ENCODE measurements at places on chromosomes 2 and 18.

DNA sequence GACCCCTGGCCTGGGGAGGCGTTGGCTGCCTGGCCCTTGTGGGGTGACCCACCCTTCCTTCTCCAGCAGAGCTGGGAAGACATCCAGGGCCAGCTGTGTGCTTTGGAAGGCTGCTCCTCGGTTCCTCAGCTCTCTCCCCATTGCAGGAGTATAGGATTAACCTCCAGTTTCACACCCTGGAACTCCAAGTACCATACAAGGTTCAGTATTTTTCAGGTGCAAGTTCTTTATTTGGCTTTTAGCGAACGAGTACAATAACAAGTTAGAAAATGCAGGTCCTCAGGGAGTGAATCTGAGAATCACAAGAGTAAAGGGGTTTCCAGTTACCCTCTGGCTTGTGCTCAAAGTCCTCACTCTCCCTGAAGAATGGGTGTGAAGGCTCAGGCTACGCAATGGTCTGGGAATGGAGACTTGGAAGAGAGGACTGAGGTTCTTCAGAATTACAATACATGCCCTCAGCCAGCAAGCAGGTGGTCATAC lies 101.2 kb downstream of the APOB start:
- no peak for DNase-seq
- H3K4me3 ChIP-seq: no peak overlapping the region
- H3K27me3 ChIP-seq: no peaks in the 10 kb centered on the region
- H3K4me1 ChIP-seq: peaks cover 21% of the 10 kb centered on the region

GRCh38 chr2:88250404-88250803 lies 80.3 kb downstream of the THNSL2 start:
- no peak for DNase-seq
- H3K36me3 ChIP-seq: no peaks in the 10 kb centered on the region

- no peak overlapping the region for H3K4me3 ChIP-seq
- H3K36me3 ChIP-seq: no peaks in the 10 kb centered on the region
- DNase-seq: no peak
- H3K27ac ChIP-seq: no peak overlapping the region
- no peaks in the 10 kb centered on the region for H3K27me3 ChIP-seq
These were observed 25.0 kb downstream of the SFT2D3 start for GRCh38 chr2:127726158-127726880.

DNA sequence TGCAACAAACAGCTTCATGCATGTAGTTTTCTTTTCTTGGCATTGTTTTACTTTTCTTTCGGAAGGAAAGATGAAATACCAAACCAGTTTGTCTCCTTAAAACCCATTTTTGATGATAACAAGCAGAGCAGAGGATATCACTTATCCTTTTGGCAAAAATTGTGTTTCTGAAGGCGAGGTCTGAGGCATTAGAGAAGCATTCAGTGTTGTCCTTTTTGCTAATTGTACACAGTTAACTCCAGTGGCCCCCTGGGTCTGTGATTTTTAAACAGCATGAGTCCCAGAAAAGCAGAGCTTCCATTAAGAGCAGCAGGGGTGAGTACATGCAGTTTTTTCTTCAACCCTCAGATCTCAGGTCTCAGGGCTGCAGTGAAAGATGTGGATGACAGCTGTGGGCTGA lies 41.3 kb downstream of the TTC39C start:
- H3K27me3 ChIP-seq: no peaks in the 10 kb centered on the region
- no peak overlapping the region for H3K27ac ChIP-seq
- DNase-seq: no peak
- H3K36me3 ChIP-seq: no peaks in the 10 kb centered on the region
- no peak overlapping the region for H3K4me3 ChIP-seq

GRCh38 chr2:8489751-8490150 lies 192.1 kb upstream of the ID2 start:
- H3K27ac ChIP-seq: no peak overlapping the region
- no peaks in the 10 kb centered on the region for H3K27me3 ChIP-seq
- DNase-seq: peak; percentile 56
- peaks cover 24% of the 10 kb centered on the region for H3K4me1 ChIP-seq
- no peak overlapping the region for H3K4me3 ChIP-seq

GRCh38 chr2:128372621-128373341 lies 54.1 kb upstream of the HS6ST1 start:
- no peak overlapping the region for H3K4me3 ChIP-seq
- H3K27ac ChIP-seq: no peak overlapping the region
- peaks cover 56% of the 10 kb centered on the region for H3K4me1 ChIP-seq
- no peaks in the 10 kb centered on the region for H3K36me3 ChIP-seq
- DNase-seq: peak; percentile 38

DNA sequence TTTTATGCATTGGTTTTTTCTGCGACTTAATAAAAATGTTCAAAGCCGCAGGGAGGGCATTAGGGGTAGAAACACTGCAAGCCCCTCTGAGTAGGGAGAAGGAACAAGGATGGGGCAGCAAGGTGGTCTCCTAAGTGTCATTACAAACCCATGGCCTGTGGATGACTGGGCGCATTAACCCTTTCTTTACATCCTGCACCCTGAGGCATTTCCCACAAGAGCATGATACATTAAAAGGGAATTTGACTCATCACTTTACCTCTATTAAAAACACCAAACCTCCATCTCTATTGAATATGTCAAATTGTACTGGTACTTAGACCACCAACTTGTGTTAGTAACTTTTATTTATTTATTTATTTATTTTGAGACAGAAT lies 112.5 kb downstream of the VIT start:
- H3K27ac ChIP-seq: no peak overlapping the region
- no peak for DNase-seq
- no peaks in the 10 kb centered on the region for H3K36me3 ChIP-seq
- no peaks in the 10 kb centered on the region for H3K27me3 ChIP-seq

DNA sequence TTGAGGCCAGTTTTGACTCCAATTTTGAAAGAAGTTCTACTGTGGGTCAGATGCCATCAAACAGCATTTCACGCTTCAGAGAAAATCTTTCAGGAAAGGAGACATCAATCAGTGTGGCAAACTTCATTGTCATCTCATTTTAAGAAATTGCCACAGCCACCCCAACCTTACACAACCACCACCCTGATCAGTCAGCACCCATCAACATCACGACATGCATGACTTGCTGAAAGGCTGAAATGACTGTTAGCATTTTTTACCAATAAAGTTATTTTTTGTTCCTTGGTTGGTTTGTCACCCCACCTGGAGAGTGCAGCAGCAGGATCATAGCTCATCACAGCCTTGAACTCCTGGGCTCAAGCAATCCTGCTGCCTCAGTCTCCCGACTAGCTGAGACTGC lies 10.4 kb downstream of the DNAJC10 start:
- DNase-seq: no peak
- no peak overlapping the region for H3K27ac ChIP-seq
- H3K27me3 ChIP-seq: no peaks in the 10 kb centered on the region
- H3K36me3 ChIP-seq: peaks cover 63% of the 10 kb centered on the region
- no peak overlapping the region for H3K4me3 ChIP-seq

DNA sequence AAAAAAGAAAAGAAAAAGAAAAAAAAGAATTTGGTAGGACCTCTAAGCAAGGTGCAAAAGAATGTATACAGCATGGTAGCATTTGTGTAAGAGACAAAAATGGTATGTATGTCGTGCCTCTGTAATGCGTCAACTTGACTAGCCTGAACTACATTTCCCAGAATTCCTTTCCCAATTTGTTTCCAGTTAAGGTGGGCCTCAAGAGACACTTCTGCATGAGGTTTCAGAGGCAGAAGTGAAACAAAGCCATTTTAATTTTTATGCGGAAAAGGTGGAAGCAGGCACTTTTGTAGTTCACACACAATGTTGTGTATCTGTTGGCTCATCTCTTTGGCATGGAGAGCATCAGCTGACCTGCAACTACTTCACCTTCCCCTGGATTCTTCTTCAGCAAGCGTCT lies 56.5 kb upstream of the PAPOLG start:
- no peaks in the 10 kb centered on the region for H3K36me3 ChIP-seq
- H3K27me3 ChIP-seq: no peaks in the 10 kb centered on the region
- no peak overlapping the region for H3K4me3 ChIP-seq
- H3K4me1 ChIP-seq: no peaks in the 10 kb centered on the region
- no peak overlapping the region for H3K27ac ChIP-seq
- DNase-seq: no peak

DNA sequence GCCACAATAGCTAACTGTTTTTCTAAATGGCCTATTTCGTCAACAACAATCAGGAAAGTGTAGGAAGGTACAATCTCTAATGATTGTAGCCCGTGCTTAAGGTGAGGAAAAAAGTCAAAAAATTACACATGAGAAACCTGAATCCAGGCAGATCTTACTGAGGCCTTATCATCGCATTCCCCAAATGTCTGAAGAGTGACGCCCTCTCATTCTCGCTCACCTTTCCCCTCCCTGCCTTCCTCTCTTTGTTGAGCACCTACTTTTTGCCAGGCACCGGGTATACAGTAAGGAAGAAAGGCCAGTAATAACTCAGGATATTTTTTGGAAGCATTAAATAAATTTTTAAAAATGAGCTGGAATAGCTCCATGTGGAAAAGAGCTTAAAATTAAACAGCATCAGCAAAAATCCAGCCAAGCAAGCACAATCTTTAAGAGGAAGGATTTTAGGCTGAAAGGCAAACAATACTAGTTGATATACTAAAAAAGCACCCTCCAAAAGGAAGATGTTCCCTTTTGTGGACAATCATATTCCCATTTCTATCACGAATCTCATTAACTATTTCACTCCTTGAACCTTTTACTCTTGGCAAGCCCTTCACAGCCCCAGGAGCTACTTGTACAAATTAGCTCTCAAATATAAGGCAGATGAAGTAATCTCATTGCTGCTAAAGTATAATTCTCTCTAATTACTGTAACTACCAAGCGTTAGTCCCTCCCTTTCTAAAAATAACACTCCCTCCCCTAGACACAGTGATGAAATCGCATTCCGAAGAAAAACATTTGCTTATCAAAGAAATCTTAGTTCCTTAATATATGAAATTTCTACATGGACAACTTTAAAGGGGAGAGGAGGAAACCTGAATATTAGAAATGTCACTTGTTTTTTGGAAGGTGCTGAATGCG lies 40.0 kb downstream of the STAT1 start:
- H3K4me3 ChIP-seq: no peak overlapping the region
- H3K27ac ChIP-seq: no peak overlapping the region
- peaks cover 70% of the 10 kb centered on the region for H3K36me3 ChIP-seq
- no peaks in the 10 kb centered on the region for H3K27me3 ChIP-seq
- DNase-seq: no peak

Measured in sigmoid colon (tissue), 7 donors.